ENCODE measurements at places on chromosomes 2 and 18. TPM values are rescaled to one million over a fixed set of nuclear protein-coding genes. Genes with fewer than 3 reads are reported as not detected.

Gene PROKR1
- total RNA-seq = not detected

Gene OXER1
- total RNA-seq = 1.7 TPM

Gene KCNE4
- total RNA-seq = 2.4 TPM

Gene CRYGC
- not detected for total RNA-seq

Gene CDKL4
- 0.79 TPM for total RNA-seq

Gene PRSS56
- total RNA-seq = not detected

Gene CTNNA2
- 0.17 TPM for total RNA-seq

Gene MCM6
- 21.1 TPM for total RNA-seq

Gene MRPS9
- total RNA-seq = 14.3 TPM

Gene PDE6D
- 19.7 TPM for total RNA-seq

Gene CFAP210
- total RNA-seq = not detected

Gene ABCG8
- total RNA-seq = not detected

Gene TIMM21
- 22.1 TPM for total RNA-seq

Gene PPP3R1
- 69.0 TPM for total RNA-seq

Gene ADD2
- total RNA-seq = 0.92 TPM

Gene HAAO
- 6.2 TPM for total RNA-seq

Gene CBLN2
- total RNA-seq = not detected

Gene RFTN2
- 4.5 TPM for total RNA-seq

Gene CRYBA2
- not detected for total RNA-seq

Gene COLEC12
- total RNA-seq = 32.9 TPM

Gene CD8B2
- not detected for total RNA-seq

Gene ZNF804A
- total RNA-seq = 0.86 TPM

Gene SPHKAP
- not detected for total RNA-seq

Gene AOX1
- total RNA-seq = 29.4 TPM

Gene TMEM169
- total RNA-seq = 1.8 TPM

Gene TMEM37
- total RNA-seq = 31.2 TPM

Gene ACKR3
- total RNA-seq = 9.9 TPM

Gene DSG4
- not detected for total RNA-seq

Gene PSMD14
- total RNA-seq = 40.7 TPM

Gene FBLN7
- total RNA-seq = 3.1 TPM

Gene MC4R
- 0.17 TPM for total RNA-seq

Gene CRACDL
- total RNA-seq = 14.1 TPM

Gene RNF125
- total RNA-seq = 4.3 TPM

All from left lung (tissue), 14 donors.